KBM-7 (cell line): ENCODE measurements at places on chromosomes 6 and 20.
A peak's percentile ranks its signal among the peaks of the same experiment; 100 is the strongest.

DNA sequence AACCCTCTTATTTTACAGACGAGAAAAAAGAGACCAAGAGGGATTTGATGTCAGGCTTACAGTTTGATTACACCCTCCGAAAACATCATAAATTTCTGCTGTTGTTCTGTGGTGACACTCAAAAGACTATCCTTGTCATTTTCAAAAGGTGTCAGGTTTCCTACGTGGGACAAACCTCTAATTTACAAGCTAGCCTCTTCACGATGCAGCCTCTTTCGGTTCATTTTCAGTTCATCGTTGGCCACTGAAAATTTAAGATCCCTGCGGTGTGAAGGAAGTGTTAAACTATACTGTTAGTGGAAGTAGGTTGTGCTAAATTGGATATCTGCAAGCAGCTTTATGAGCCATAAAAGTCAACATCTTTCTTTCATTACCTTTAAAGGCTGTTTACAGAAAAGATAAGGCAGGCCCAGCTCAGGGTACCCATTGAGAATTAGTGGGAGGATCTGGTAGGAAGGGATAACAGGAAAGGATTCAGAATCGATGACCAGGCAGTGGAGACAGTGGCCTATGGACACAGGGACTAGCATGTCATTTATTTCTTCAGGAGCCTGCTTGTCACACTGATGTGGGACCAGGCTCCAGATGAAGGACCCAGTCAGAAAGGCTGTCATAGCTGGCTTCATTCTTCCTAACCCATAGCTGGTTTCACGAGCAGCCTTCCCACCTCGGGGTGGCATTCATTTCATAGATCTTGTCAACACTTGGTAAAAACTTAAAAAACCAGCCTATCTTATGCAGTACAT is 329.1 kb upstream of the SOX4 start:
- no peak for DNase-seq

DNA sequence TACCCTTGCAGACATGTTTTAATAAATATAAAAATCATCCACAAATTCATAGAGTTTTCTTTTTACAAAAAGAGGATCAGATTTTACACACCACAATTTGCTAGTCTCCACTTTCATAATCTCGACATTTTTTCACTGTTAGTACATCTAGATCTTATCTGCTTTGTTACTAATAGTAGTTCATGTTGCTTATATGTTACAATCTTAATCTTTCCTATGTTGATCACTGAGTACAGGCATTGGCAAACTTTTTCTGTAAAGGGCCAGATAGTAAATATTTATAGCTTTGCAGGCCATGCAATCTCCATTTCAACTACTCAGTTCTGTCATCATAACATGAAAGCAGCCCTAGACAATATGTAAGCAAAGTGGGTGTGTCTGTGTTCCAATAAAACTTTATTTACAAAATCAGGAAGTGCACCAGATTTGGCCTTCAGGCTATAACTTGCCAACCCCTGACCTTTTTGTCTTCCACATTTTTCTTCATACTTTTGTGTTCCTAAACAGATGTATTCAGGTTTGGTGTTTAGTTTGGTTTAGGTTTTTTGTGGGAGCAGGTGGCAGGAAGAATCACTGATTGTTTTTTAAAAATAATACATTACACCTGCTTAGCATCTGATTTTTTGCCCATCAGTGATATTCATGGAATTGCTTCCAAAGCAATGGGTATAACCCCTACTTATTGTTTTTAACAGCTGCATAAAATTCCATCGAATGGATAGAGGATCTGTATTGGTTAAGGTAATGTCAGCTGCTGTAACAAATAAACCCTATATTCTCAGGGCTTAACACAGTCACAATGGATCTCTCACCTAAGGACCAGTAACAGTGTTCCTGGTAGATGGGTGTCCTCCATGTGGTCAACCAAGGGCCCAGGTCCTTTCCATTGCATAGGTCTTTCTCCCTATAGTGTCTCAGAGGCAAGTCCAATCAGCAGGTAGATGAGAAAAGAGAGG is 61.2 kb downstream of the EYA2 start:
- DNase-seq, result no peak

DNA sequence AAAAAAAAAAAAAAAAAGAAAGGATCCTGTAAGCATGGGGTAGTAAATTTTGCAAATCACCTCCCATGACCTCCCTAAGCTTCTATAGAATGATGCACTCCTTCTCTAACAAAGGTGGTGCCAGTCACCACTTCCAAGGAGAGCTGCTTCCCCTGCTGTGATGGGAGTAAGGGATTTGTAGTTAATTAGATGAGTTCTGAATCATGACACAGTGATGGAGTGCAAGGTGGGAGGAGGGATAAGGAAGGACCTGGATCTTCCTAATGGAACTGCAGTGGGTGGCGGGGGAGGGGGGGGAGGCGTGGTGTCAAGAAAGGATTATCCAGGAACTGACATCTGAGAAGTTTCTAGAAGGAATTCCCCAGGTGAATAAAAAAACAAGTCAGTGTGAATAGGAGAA is 47.8 kb downstream of the NRN1 start:
- no peak for DNase-seq

- no peak for DNase-seq
These were observed 537.4 kb downstream of the TENT5A start for GRCh38 chr6:81215092-81215432.

- DNase-seq, result no peak
These were observed 495.4 kb downstream of the CDH26 start for GRCh38 chr20:60453388-60454246.

DNA sequence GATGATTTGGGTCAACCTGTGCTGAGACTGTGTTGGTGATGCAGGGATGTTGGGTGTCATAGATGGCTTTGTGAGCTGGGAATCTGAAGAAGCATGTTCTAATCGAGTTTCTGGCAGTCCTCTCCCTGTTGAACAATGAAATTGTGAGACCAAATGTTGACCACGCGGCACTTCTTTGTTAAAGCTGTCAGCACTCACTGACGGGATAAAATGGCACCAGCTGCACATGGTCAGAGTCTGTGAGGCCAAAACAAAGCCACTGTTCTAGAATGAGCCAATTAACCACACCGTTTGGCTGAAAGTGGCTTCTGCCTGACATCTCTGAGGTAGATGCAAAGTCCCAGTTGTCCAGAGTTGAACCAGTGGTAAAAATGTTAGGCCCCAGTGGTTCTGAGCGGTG is 562.2 kb downstream of the KIF16B start:
- DNase-seq, result no peak

- DNase-seq, result no peak
These were observed 112.8 kb upstream of the HEY2 start for GRCh38 chr6:125636671-125637070.

GRCh38 chr6:121426686-121427085 is 8.8 kb upstream of the GJA1 start:
- DNase-seq, result no peak

DNA sequence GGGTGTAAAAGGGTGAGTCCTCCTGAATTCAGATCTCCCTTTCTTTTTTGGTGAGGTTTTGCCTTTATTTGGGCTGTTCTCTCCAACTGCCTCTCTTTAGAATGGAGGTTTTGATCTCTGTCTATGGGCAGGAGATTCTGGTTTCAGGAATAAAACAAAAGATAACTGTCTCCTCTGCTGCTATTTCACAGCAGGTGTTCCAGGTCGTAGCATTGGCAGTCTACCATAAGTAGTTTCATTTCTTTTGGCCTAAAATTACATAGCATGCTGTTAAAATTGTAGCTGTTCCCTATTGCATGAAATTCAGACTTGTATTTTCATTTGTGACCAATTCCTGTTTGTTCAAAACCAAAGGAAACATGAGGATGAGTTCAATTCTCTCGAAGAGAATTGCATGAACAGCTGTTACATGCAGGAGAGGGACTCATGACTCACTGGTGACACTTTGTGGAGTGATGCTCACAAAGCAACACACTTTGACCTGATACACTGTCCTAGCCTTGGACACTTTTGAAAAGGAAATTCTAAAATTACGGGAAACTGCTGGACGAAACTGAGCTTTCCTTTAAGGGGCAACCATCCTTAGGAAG is 76.8 kb upstream of the SIRPG start:
- DNase-seq, result peak; percentile 4

DNA sequence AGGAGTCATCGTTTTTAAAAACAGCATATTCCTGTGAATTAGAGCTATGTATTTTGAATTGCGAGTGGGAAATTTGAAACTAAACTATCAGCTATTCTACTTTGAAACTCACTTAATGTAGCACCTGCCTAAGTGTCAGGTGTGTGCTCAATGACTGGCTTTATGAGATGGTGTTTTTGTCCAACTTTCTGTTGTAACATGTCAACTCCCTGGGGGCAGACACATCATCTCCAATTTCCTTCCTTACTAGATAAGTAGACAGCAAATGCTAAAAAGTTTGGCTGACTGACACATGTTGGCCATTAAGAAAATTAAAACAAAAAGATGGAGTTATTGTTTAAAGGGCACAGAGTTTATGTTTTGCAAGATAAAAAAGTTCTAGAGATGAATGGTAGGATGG is 226.9 kb downstream of the TFAP2B start:
- DNase-seq, result no peak

- DNase-seq, result peak; percentile 5
These were observed 940.5 kb upstream of the MANEA start for GRCh38 chr6:94636780-94637385.

DNA sequence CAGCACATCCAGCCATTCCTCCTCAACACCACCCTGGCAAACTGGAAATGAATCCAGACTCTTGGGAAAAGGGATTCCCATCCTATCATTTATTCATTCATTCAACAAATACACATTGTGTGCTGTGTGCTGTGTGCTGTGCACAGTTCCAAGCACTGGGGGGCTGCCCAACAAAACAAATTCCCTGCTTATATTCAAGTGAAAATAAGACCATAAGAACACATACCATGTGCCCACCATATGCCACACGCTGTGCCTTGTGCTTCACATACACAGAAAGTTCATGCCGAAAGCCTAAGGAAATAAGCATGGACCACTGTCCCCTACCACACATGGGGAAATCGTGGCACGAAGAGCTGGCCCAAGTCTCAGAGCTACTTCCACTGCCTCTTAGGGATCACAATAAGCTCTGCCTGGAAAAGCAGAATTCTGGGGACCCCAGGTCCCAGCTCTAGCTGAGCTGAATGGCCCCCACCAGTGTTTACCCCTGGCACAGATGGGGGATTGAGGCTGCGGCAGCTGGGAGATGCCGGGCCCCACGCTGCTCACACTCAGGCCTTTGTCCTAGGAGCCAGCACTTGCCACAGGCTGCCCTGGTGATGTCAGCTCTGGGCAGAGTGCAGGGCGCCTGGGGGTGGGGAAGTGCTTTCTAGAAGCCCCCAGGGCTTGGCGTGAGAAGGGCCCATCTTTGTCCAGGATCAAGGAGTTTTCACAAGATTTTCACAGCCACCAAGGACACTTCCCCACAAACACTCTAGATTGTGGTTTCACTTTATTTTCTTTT is 99.6 kb downstream of the PREX1 start:
- no peak for DNase-seq

- no peak for DNase-seq
These were observed 268.5 kb upstream of the EXOC2 start for GRCh38 chr6:961407-961960.

GRCh38 chr6:38208028-38208427 is 388.5 kb downstream of the ZFAND3 start:
- no peak for DNase-seq

GRCh38 chr6:42889815-42890214 is 10.4 kb downstream of the RPL7L1 start:
- DNase-seq, result no peak

GRCh38 chr6:155542036-155542435 is 86.4 kb upstream of the NOX3 start:
- no peak for DNase-seq

- DNase-seq, result no peak
These were observed 33.2 kb downstream of the PSMG4 start for GRCh38 chr6:3291987-3292386.

DNA sequence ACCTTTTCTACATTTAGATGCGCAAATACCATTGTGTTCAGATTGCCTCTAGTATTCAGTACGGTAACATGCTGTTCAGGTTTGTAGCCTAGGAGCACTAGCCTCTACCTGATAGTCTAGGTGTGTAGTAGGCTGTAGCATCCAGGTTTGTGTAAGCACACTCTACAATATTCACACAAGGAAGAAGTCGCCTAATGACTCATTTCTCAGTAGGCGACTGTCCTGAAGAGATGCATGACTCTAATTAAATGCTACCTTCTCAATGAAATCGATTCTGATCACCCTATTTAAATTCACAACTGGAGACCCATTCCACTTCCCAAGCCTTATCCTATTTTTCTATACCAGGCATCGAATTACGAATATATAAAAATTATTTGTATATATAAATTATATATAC is 1.3 kb downstream of the MCUR1 start:
- DNase-seq, result no peak

- no peak for DNase-seq
These were observed 42.4 kb downstream of the ALDH5A1 start for GRCh38 chr6:24537082-24537699.

GRCh38 chr6:41637194-41638001 is 870 bp upstream of the MDFI start:
- DNase-seq, result no peak

- DNase-seq, result no peak
These were observed 297.7 kb upstream of the MAN1A1 start for GRCh38 chr6:119647309-119647708.

DNA sequence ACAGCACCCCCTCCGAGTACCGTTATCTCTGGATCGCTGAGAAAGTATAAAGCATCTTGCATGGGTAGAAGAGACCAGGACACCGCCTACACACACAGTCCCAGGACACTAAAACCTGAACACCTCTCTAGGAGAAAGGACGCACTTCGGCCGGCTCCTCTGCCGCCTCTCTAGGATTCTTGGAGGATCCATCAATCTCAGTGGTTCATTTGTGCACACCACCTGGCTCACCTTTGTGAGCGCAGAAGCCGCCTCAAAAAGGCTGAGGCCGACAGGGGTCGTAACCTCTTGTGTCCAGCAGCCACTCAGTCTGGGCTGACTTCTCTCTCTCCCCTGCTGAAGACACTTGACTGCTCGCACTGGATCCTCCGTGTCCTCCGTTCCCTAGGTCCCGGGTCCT is 13.5 kb downstream of the ZSCAN23 start:
- no peak for DNase-seq

GRCh38 chr20:43463527-43464218 is 6.0 kb downstream of the SRSF6 start:
- DNase-seq, result no peak

DNA sequence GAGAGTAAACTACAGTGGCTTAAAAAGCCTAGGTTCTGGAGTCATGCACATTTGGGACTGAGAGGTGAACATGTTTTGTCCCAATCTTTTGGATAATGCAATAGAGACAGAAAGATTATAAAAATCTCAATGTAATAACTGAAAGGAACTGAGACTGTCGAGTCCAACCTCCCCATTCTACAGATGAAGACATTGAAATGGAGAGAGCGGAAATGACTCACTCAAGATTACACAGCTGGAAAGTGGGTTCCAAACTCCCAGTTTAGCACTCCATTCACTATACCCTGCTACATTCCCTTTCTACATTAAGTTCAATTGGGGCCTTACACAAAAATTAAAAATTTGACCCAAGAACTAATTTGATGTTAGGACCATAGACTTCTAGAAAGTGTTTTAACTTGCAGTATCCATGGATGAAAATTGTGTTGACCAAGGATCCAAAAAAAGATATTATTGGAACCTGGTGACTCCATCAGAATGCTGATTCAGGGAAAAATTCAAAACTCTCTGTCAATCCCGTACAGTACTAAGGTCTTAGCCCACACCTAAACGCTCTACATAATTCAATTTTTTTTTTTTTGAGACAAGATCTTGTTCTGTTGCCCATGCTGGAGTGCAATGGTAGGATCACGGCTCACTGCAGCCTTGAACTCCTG is 1.5 kb upstream of the ILRUN start:
- DNase-seq, result no peak
